ENCODE measurements at places on chromosomes 5 and 9.

- DNase-seq = no peak
Observed at GRCh38 chr9:115643948-115644727, 509.5 kb upstream of the PAPPA start.

- no peak for DNase-seq
Observed at GRCh38 chr5:16812911-16813310, 123.2 kb downstream of the MYO10 start.

- DNase-seq = no peak
Observed at GRCh38 chr9:37046683-37047082, 12.6 kb upstream of the PAX5 start.

GRCh38 chr5:94855543-94855942 is 237.1 kb downstream of the SLF1 start:
- DNase-seq = no peak

DNA sequence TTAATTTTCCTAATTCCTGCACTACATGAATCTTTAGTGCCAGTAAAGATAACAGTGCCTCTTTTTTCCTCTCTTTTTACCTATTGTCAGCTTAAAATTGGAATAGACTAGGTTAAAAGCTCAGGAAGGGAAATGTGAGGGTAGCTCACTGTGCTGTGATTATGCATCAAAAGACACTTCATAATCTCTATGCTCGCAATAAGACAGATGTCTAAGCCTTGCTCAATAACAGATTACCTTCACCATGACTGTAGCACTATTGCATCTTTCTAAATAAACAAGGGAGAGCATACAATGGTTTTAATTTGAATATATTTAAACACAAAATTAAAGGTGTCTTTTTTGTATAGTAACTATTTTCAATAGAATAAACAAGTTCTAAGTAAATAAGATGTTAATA is 130.1 kb downstream of the FBN2 start:
- no peak for DNase-seq

GRCh38 chr9:3827175-3827574 is 301.4 kb upstream of the RFX3 start:
- DNase-seq = no peak

- no peak for DNase-seq
Observed at GRCh38 chr5:170441393-170441784, 52.2 kb upstream of the KCNMB1 start.

GRCh38 chr5:150321784-150322183 is 19.1 kb upstream of the ARSI start:
- no peak for DNase-seq

GRCh38 chr5:81694726-81695125 is 56.2 kb downstream of the SSBP2 start:
- no peak for DNase-seq

DNA sequence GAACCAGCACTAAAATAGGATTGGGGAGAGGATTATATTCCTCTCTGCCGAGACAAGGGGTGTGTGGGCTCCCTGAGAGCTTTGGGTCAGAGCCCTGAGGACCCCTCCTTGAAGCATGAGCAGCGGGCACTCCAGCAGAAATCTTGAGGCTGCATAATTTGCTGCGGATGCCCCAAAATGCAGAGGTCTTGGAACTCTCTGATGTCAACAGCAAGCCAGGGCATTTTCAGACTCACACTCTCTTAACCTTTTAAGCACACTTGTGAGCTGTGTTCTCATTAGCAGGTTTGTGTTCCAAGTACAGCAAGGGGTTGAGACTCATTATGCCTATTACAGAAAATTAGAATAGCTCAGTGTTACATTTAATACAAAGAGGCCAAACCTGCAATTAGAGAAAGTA is 513.0 kb upstream of the ADAMTS16 start:
- DNase-seq = no peak

GRCh38 chr5:158451203-158451992 is 592.5 kb upstream of the CLINT1 start:
- no peak for DNase-seq

GRCh38 chr9:8652255-8652654 is 852.7 kb upstream of the DMAC1 start:
- DNase-seq = no peak

DNA sequence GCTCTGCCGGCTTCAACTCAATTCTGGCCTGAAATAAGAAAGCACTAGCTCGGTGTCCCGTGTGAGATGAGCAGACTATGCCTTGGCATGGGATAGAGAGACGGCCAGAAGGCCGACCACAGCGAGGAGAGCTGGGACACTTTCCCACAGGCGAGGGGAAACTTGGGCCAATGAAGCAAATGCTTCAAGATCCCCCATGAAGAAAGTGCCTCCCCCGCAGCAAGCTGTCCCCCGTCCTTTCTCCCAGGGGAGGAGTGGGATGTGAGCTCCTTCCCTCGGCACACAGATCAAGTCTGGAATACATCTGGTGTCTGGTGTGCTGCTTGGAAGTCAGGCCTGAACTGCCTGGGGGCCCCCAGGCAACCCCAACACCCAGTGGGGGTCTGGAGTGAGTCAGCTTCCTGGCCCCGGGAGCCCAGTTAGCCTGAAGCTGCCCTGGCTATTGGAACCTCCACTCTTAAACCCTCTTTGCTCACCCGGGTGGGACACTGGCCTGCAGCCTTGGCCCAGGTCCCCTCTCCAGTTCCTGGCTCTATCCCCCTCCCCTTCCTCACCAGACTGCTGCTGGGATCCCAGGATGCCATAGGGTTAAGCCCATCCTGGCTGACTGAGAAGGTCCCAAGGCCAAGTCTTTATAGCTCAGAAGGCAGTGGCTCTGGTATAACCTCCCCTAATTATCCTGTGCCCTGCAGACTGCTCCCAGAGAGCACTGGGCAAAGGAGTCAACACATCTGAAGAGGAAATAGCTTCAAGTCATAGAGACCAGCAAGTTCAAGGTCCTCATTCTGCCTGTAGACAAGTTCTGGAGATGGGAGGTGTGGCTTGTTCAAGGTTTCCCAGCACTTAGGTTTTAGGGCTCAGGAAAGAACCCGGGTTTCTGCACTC is 205.3 kb downstream of the TTLL11 start:
- no peak for DNase-seq

- DNase-seq = peak; percentile 69
Observed at GRCh38 chr9:75071530-75072122, 16.3 kb downstream of the NMRK1 start.

- DNase-seq = no peak
Observed at GRCh38 chr5:5364932-5365331, 57.5 kb upstream of the ICE1 start.

DNA sequence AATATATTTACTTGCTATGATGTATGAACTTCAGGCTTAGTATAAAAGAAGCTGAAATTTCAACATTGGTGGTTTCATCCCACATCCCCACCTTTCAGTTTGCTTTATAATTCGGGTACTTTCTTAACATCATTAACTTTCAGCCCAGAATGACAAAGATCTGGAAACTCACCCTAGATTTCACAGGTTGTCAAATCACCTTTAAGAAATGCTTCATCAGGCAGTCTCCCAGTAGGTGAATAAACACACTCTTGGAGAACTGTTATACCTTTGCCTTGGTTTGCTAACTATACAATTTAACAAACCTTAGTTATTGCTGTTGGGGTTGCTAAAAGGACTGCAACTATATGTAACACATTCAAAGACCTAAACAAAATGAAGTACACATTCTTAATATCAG is 54.4 kb downstream of the MLANA start:
- DNase-seq = no peak

DNA sequence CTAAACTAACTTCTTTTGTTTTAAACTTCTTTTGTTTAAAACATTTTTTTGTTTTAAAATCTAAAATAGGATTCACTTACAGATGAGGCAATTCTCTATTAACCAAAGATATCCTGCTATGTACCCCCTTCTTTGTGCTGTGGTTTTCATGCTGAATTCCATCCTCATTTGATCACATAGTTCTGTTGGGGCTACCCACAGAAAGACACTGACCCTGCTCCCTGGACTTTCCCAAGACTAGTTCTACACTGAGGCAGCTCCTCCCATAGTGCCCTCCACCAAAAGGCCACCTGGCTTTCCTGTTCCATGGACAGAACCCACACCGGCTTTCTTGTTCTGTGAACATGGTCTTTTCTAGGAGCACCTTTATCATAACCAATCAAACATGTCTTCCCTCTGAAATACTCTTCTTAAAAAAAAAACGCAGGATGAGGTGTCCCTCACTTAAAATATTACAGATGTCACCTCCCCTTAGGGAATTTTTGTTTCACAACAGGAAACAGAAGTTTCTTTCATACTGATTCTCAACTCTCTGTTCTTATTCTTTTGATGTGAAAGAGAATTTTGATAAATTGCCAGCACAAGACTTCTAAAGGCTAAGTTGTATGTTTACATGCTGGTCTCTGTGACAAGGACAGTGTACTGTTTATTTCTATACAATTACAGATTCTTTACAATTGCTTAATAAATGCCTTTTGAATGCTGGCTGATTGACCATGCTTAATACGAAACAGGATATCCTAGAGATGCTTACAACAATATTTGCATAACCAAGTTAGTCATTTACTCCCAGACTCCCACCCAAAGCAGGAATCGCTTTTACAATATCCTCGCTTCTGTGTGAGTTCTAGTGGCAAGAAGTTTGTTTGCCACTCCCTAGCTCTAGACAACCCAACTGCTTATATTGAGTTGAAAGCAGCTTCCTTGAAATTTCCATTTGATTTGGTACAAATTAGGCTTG is 300.4 kb downstream of the DTWD2 start:
- no peak for DNase-seq

- DNase-seq = no peak
Observed at GRCh38 chr5:158658446-158659230, 441.1 kb downstream of the EBF1 start.

DNA sequence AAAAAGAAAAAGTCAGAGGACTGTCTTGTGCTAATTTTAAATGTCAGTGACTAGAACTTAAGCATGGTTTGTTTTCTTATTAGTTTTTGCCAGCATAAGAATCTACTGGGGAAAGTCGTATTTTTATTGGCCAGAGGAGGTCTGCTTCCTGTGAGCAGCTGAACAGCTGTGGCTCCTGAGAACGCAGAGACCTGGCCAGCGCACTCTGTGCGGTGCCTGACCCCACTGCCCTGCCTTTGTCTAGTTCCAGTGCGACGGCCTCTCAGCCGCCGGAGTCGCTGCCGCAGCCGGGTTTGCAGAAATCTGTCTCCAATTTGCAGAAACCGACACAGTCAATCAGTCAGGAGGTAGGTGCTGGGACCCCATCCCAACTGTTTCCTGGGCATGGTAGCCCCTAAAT is 42.5 kb downstream of the PRRC2B start:
- no peak for DNase-seq

DNA sequence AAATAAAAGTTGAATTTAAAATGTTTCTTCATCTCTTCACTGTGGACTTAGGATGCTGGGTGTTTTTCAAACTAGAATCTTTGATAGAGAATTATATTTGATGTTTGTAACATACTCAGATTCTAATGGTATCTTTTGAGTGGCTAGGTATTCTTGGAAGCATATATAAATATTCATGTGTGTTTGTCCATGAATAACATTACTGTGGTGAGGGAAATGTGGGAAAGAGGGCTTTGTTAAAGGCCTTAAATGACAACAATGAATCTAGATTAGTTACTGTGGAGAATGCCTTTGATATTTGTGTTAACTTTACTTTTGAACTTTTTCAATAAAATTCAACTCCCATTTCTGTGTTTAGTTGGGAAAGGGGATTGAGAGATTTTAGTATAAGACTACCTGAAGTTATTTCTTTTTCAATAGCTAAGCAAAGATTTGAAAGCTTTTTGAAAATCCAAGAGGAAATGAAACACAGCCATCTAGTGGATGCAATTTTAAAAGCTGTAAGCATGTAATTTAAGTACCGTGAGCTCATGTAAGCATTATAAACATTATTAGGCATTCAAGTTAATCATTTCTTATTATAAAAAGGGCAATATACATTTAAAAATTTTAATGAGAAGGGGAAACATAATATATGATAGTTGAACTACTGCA is 69.6 kb downstream of the CCDC171 start:
- DNase-seq = no peak

DNA sequence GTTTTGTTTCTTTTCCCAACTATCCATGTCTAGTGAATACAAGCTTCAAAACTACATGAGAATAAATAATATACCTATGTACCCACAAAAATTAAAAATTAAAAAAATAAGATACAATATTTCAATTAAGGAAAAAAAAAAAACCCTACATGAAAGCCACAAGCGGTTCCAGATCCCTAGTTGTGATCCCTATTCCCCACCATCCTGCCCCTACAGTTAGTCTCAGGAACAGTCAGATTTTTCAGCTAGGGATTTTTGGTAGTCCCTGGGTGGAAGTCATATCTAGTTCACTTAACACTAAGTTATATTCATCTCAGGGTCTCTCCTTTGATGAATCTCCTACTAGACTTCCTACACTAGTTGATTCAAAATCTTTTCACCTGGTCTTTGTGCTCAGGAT is 18.5 kb upstream of the PCDHB1 start:
- no peak for DNase-seq

DNA sequence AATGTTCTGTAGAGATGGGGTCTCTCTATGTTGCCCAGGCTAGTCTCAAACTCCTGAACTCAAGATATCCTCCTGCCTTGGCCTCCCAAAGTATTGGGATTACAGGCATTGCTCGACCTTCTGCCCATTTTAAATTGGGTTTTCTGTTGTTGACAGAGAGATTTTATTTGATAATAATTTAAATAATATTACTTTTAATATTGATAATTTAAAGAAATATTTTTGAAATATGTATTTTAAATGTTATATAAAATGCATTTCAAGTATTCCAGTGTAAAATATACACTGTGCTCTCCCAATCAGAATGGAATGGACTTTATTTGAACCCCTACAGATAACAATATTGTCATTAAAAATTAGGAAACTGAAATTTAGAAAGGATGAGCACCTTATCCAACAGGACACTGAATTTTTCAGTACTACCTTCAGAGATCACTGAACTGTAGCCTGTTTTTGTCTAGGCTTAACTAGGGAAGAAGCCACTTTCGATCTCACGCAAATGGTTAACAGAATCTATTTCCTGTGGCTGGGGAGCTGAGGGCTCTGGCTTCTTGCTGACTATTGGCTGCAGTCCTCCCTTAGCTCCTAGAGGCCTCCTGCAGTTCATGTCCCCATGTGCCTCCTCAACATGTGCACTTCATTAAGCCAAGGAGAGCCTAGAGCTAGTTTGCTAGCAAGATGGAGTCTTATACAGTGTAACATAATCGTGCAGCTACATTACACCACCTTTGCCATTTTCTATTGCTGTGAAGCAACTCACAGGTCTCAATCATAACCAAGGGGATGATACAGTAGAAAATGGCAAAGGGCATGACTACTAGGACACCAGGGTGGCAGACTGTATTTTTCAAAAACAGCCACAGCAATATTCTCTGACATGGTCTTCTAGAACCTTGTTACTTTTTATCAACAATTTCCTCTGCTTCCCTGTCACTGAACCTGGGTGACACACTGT is 150.0 kb downstream of the CDC42SE2 start:
- no peak for DNase-seq

- DNase-seq = no peak
Observed at GRCh38 chr5:27996665-27997064, 958.3 kb upstream of the CDH9 start.

All from activated T-cell treated with anti-CD3 and anti-CD28 coated beads, Interleukin-2, amount 50 U/mL, for 24 hours (primary cell).